ENCODE measurements at places on chromosomes 4 and X. TPM values are rescaled to one million over a fixed set of nuclear protein-coding genes. Genes with fewer than 3 reads are reported as not detected.
A peak's percentile ranks its signal among the peaks of the same experiment; 100 is the strongest.

Gene NLGN4X
- total RNA-seq = 2.4 TPM

Gene SOWAHB
- 0.12 TPM for total RNA-seq

Gene IL1RAPL1
- 3.8 TPM for total RNA-seq

Gene TRAM1L1
- not detected for total RNA-seq

Gene UCP1
- total RNA-seq = 0.20 TPM

Gene MAGEB1
- not detected for total RNA-seq

Gene PABPC1L2A
- not detected for total RNA-seq

Gene MAGEA4
- not detected for total RNA-seq

Gene NXF3
- 0.44 TPM for total RNA-seq

Gene SLC34A2
- not detected for total RNA-seq

Gene SGMS2
- total RNA-seq = 36.4 TPM

DNA sequence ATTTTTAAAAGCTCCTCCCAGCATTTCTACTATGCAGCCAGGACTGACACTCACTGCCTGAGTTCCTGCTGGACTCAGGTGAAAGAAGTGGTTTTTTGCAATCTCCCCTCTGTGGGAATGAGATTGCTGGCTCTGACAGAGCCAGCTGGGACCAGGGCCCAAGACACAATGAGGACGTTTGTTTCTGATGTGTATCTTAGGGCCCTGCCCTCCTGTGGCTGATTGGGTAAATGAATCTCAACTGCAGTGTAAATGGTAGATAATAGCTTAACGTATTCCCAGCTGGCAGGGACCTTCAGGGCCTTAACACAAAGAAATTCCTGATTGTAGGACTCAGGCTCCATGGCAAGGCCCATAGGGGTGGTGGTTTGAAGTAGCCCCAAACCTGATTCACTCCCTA is 85.8 kb upstream of the PRPS1 start:
- no peak for DNase-seq

DNA sequence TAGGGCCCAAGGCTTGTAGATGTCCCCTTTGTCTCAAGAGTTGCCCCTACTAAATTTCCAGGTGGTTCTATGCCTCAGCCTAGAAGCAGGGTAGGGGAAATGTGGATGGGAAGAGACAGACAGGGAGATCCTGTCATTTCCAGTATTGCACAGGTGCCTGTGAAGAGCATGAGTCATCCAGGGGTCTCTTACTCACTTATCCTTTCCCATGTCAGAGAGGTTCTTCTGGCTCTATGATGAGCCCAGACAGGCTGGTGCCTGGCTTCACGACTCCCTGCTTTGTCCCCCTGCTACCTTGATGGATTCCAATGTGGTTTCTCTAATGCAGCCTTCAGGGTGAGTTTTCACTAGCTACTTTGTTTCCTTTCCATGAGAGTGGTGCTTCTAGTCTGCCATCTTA is 35.2 kb upstream of the DDX60 start:
- DNase-seq = no peak

DNA sequence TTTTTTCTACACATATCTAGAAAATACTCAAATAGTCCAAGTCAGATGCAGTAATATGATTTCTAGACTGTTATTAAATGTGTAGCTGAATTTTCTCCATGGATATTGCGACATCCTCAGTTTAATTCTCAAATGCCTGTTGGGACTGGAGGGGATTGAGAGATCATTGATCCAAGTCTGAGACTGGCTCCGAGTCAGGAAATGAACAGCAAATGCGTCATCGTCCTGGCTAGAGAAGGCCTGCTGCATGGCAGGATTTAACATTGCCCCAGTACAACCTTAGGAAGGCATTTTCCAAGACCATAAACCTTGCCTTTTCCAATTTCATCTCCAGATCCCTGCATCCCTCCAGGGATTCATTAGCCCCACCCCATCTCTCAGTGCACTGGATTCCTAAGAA is 56.6 kb upstream of the SLC6A14 start:
- peak; percentile 6 for DNase-seq

- no peak for DNase-seq
Measured at GRCh38 chrX:8607326-8607725, 124.6 kb downstream of the ANOS1 start.

- DNase-seq = no peak
Measured at GRCh38 chr4:37555322-37555721, 130.9 kb downstream of the RELL1 start.

DNA sequence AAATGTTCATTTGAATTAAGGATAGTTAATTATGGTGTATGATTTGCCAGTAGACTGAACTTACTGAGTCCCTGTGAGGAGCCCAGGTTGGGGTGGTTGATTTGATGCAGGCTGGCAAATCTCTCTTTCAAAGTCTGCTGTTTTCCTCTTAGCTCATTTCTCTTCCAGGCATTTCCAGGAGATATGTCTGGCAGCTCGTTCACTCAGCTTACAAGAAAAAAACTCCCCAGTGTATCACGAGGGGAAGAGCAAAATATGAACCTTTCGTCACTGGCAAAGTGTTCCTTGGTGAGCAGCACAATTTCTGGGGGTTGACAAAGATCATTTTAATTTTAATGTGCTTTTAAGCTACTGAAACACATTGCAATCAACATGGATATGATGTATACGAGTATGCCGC is 244.2 kb downstream of the CBLL2 start:
- DNase-seq = no peak

DNA sequence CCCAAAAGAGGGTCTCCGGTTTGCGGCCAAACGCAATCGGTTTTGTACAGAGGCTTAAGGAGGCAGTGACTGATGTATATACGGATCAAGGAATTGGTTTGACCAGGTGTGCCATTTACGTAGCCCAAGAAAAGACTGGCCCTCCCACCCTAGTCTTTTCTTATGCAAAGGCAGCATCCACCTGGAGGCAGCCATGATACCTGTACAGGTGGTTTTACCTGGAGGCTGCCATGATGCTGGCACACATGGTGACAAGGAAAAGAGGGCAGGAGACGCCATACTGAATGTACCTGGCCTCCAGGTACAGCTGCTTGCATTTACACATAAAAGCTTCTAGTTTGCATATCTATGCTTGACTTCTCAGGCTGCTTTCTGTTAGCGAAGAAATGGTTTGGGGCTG is 917.7 kb upstream of the INTU start:
- DNase-seq = no peak

DNA sequence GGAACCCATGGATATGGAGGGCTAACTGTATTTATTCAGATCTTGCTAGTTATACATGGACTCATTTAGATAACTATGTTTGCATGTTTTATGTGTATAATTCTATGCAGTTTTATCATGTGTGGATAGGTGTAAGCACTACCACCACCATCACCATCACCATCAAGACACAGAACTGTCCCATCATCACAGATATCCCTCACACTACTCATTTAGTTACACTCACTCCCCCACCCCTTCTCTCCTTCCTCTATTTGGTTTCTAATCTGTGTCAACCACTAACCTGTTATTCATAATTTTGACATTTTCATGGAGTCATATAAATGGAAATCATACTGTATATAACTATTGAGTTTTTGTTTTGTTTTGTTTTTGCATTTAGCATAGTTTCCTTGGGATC is 43.7 kb downstream of the STAG2 start:
- no peak for DNase-seq

DNA sequence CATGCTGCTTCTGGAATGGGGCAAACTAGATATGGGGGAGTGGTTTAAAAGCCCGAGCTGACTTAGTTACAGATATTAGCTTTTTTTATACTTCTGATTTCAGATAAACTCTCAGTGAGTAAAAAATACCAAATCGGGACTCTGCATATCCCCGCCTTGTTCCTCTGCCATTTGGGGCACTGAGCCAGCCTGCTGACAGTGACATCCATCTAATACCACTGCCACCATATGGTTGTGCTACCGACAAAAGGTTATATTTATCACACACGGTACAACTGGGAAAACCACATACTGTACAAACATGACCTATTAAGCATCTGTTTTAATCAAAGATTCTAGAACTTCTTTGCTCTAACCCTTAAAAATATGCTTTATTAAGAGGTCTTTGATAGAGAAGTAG is 78.7 kb downstream of the GALNT7 start:
- DNase-seq = no peak

GRCh38 chrX:119729408-119730201 is 28.8 kb upstream of the SOWAHD start:
- peak; percentile 45 for DNase-seq

DNA sequence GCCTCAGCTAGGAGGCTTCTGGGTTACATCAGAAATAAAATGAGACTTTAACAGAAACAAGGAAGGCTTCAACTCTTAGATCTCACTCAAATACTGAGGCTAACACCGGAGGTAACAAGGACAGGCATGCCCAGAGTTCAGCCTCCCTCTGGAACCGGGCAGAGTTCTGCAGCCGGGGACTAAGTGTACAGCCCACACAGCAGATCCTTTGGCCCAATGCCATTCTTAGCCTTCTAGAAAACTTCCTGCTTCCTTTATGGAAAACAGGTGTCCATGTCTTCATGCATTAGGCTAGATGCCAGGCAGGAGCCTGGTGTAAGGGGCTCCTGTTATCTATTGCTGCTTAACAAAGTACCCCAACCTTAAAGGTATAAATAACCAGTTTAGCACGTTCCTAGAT is 369.7 kb downstream of the BCOR start:
- no peak for DNase-seq

- no peak for DNase-seq
Measured at GRCh38 chr4:168995537-168996295, 14.3 kb downstream of the CBR4 start.

- no peak for DNase-seq
Measured at GRCh38 chrX:72465889-72466288, 106.8 kb downstream of the HDAC8 start.

GRCh38 chrX:86047174-86047935 is at the start of gene CHM:
Gene CHM, minus strand, starts transcription at chrX:86047558. Its CDS starts 26 bp downstream, at chrX:86047532.
- DNase-seq = peak; percentile 70

DNA sequence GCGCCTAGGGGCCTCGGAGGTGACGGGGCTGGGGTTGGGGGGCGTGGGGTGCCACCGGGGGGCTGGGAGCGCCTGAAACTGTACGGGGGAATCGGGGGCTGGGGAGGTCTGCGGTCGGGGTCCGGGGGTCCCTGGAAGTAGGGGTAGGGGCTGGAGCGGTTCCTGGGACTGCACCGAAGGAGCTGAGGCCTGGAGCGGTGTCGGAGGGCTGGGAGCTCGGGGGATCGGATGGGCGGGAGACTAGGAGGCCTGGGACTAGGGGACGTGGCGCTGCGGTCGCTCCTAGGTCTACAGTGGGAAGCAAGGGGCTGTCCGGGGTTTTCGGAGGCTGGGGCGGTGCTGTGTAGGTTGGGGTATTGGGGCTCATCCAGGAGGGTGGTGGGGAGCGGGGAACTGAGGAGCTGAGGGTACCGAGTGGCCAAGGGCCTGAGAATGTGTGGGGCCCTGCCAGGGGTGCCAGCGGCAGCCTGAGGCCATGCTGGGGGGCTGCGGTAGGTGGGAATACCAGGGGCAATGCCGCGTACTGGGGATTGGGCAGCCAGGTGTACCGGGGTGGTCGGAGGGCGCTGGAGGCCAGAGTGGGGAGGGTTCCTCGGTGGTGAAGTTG is 562 bp downstream of the AKAP17A start:
- DNase-seq = no peak

- DNase-seq = no peak
Measured at GRCh38 chr4:95093936-95094929, 336.5 kb downstream of the BMPR1B start.

DNA sequence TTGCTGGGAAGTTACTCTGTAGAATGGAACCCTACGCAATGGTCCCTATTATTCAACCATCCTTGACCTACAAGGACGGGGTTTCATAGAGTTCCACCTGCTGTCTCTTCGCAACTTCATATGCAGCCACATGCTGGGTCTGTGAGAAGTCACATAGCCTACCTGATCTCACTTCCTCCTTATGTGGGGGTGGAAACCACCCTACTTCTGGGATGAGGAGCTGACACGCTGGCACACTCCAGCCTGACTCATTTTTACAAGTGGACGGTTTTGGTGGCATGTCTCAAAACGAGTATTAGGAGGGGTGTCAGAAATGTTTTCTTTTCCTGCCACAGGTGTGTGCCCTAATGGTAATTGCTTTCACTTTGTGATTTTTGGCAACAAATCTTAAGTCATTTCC is 36.8 kb upstream of the ARSD start:
- DNase-seq = no peak

DNA sequence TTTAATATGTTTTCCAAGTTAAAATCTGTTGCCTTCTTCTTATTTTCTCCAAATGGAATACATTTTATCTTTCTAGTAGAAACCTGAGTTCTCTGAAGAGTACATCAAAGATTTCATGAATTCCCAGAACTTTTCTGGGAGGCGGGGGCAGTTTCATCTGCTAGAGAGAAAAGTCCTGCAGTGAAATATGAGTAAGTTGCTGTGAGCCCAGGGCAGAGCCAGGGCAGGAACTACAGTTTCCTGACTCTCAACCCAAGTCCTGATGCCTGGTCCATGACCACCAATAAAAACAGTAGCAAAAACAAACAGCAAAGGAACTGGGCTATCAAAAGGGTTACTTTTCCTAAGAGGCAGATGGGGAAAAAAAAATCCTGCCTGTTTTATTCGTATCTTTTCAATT is 239.4 kb upstream of the CTSO start:
- no peak for DNase-seq

- no peak for DNase-seq
Measured at GRCh38 chr4:168716406-168717129, 219.7 kb downstream of the PALLD start.

Data from heart right ventricle (tissue), 16 donors.